ENCODE measurements at places on chromosomes 2 and 18.

DNA sequence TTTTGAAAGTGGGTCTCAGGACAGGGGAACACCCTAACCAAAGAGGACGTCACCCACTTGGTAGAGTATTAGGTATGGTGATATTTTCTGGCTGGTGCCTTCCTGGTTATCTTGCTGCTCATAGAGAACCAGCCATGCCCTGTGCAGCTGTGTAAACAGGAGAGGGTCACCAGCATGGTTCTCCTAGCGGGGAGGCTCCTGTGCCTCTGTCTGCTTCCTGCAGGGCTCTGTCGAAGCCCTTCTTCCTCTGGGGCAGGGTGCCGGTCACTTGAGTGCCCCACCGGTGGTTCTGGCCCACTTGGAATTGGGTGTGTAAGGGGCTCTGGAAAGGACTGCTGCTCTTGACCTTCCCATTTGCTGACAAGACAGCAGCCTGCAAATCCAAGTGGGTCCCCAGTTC, 131.6 kb upstream of the MSH6 start:
- no peak for DNase-seq

- peak; percentile 29 for DNase-seq
These were observed 414.2 kb upstream of the CHST9 start for GRCh38 chr18:27599202-27599829.

DNA sequence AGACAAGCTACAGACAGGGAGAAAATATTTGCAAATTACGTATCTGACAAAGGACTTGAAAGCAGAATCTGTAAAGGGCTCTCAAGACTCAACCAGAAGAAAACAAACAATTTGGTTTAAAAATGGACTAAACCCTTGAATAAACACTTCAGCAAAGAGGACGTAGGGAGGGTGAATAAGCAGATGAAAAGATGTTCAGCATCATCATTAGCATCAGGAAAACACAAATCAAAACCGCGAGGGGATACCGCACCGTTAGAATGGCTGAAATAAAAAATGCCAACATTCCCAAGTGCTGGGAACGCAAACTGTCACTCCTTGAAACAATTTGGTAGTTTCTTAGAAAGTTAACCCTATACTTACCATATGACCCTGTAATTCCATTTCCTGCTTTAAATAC, 136.7 kb downstream of the MBP start:
- no peak for DNase-seq

- DNase-seq: no peak
These were observed 446.1 kb upstream of the MYT1L start for GRCh38 chr2:2777213-2777612.

GRCh38 chr2:217947383-217948350, 55.1 kb downstream of the TNS1 start:
- DNase-seq: no peak

DNA sequence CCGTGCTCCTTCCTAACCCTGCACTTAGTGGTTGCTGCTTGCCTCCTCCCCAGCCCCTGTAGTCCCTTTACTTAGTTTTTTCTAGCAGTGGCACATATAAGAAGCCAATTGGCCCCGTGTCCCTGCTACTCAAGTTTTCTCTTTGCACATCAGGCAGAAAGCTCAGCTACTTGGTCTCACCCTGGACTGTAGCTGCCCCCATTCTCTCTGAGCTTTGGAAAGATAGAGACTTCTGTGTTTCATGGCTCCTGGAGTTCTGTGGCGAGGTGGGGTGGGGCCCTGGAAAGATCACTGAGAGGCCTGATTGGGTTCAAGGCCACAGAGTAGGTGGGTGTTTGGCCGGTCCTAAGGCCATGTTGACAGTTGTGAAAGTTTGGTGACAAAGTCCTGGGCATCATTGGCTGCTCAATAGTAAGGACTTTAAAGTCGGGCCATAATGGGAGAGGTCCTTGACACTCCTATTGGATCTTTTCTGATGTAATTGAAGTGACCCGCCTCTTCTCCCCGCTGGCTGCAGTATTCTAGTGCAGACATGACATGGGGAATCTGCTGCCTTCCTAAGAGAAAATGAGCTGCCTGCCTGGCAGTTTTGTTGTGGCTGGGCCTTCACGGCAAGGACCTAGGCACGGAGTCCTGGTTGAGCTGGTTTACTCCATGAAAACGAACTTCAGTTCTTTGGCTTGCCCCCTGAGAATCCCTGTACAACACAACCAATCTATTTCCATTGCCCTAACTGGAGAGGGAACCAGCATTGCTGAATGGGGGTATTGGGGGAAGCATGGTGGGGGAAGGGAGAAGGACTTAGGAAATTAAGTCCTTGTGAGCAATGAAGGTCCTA, 26.2 kb upstream of the CYP27A1 start:
- DNase-seq: no peak

All from activated CD4-positive, alpha-beta T cell treated with anti-CD3 and anti-CD28 coated beads, Interleukin-2, amount 50 U/mL, for 48 hours (primary cell).